ENCODE measurements at places on chromosomes 2 and 18.

- no peak for DNase-seq
These were observed 12.6 kb upstream of the L3MBTL4 start for GRCh38 chr18:6427286-6427685.

DNA sequence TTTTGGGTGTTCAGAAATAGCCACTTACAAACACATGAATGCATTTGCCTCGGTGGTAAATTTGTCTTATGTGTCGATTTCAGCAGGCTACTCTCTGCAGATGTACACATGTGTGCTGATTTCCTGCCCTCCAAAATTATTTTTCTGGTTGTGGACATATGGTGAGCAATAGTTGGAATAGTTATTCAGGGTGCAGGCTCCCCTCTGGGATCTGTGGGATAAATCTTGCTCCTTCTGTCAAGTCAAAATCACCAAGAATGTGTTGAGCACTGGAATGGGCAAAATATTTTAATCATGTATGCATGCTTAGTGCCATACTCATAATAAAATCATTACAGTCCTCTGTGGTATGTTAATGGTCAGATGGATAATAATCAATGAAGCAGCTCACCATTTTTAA lies 684.5 kb downstream of the BCL11A start:
- DNase-seq = no peak

DNA sequence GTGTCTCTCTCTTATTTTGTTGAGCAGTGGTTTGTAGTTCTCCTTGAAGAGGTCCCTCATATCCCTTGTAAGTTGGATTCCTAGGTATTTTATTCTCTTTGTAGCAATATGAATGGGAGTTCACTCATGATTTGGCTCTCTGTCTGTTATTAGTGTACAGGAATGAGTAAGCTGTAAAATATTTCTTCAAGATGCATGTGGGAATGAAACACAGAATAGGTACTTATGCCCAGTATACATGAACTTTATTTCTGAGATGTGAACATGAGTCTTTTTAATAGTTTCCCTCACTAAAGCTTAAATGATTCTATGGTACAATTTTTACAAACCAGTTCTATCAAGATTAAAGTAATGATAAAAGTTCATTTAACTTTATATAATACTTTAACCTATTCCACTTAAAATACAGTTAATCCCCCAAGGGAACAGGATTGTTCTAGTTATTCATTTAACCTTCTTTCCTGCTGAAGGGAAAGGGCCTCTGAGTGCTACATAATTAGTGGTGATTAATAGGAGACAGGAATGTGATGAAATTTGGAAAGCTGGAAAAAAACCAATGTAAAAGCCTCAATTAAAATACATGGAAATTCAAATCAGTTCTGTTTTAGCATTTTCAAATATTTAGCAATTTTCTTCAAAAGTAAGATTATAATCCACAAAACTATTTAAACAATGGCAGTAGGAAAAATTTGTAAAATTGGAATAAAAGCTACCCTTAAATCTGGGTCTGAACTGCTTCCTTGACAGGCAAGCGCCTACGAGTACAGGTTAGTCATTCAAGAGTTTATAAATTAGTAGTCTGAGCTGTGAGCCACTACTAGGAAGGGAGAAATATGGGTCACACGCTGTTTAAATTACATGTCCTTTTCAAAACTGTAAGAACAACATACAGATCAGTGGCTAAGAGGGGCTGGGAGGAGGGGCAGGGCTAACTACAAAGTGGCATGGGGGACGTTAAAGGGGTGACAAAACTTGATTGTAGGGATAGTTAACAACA lies 28.9 kb downstream of the SPIRE1 start:
- DNase-seq = no peak

DNA sequence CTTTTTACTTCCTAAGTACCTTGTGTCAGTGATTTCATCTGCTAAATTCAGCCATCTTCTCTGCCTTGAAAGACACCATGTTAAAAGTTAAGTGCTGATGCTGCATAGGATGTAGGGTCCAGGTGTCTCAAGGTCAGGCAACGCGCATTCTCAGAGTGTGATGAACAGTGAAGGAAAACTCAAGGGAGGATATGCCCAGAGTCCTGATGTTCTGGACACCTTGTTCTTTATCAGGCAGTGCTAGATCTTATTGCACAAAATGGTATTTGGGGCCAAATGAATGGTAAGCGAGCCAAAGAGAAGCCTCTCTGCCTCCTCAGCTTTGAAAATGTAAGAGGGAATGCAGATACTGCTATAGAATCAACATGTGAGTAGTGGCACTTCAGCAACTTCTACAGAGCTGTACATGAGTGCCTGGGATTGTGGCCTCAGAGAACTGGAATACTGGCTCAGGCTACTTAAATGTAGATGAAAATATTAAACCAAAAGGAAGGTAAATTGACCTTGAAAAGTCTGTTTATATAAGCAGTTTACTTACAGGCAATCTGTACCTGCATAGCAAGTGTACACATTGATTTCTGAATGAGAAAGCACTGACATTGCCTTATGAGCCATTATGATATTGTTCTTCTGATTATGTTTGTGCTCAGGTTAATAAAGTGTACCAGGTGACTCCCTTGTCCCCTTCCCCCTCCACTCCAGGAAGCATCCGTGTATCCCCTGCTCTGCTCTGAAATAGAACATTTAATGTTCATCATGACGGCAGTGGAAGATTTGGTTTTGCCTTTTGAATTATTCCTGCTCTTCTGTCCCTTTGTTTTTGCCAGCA lies 86.7 kb upstream of the RANBP2 start:
- no peak for DNase-seq

DNA sequence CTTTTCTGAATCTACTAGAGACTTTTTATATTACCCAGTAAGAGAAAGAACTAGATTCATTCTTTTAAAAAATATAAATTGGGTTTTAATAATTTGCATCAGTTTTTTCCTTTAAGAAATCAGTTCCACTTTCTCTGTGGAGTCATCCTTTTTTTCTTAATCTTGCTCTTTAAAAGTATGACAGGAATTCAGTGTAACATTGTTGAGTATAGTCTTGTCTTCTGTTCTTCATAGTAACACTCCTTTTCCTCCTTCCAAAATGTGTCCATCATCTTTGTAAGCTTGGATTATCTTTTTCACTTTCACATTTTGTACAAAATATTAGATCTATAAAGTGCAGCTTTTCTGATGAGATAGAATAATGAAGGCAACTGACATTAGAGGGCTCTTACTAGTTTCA lies 135.4 kb downstream of the HAUS1 start:
- no peak for DNase-seq

DNA sequence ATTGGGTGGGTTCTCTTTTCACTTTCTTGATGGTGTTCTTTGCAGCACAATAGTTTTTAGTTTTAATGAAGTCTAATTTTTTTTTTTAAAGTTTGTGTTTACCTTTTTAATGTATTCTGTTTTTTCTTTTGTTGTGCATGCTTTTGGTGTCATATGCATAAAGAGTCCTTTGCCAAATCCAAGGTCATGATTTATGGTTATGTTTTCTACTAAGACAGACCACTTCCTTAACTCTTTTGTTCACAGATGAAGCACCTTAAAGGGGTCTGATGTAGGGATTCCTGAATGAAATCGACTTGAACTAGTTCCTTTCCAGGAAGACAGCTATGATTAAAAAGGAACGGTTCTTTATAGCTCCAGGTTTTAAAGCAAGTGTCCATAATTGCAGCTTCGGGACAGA lies 23.1 kb downstream of the LPIN1 start:
- DNase-seq = no peak

DNA sequence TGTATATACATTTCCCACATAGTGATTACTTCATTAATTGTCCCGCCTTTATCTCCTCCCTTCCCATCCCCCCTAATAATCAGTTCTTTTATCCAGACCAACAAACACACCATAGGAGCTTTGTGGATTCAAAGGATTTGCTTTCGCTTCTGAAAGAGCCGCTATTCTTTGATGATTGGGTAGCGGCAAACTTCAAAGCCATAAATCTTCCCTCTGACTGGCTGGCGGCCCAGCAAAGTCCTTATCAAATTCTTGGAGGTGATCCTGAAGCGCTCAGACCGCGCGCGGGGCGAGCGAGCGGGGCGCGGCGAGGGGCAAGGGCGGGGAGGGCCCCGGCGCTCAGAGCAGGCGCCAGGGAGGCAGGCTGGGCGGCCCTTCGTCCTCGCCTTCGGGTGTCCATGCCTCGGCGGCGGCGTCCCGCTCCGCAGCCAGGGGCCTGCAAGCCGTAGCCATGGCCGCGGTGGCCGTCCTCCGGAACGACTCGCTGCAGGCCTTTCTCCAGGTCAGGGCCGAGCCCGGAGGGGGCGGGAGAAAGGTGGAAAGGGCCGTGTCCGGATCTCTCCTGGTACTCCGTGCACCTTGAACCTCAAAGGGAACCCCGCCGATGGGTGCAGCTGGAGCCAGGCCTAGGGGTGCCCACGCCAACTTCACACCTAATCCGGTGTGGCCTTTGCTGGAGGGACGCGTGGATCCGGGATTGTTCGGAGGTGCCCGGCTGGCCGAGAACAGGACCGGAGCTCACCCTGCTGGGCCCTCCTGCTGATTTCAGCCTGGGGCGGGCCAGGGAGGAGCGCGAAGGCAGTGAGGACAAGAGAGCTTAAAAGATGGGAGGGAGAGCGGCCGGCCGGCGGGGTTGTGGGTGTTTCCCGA lies at the start of gene SP5:
SP5 (plus strand) TSS at position 276 of the 870 bp plus-strand sequence; CDS start at position 452, 176 bp downstream.
- DNase-seq = peak; percentile 27

DNA sequence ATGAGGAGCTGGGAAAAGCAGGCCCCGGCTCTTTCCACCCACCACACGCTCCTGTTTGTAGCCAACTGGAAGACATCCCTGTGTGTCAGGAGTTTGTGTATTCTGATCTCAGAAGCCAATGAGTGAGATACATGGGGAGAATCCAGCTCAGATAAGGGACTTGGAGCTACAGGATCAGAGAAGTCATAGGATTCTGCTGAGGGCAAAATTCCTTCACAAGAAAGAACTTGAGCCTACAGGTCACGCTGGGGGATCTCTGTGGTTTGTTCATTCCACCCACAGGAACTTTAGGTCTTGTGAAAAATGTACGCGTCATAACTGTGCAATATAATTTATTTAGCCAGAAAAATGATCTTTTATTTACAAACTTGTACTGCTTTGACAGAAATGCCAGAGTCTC lies 80.1 kb upstream of the SMIM21 start:
- no peak for DNase-seq

DNA sequence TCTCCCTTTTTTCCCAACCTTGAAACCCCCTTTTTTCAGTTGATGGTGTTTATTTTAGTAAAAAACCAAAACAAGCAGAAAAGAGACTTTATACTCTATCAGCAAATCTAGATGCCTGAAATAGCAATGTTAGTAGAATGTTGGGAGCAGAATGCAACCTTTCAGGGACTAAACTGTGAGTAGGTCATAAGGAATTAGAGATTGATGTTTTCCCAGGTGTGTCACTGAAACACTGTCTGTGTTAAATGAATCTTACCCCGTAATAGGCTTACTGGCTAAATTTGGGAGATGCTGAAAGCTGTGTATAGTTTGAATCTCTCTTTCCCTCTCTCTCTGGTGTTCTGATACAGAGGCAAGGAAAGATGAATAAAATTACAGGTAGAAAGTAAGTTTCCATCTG lies 43.8 kb downstream of the AGFG1 start:
- DNase-seq = no peak

DNA sequence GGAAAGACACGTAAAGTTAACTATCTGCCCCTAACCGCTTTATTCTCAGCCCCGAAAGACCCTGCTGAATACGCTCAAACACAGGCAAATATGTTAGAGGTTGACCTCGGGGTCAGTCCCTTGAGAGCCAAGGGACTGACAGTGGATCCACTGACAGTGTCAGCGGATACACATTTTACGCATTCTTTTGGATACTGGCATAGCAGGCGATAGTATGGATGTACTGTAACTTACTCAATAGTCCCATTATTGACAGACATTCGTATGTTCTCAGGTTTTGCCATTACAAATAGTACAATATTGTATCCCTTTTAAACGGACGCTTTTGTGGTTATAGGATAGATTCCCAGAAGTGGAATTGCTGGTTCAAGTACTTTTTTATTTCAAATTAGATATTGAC lies 13.4 kb downstream of the ATP6V1B1 start:
- DNase-seq = no peak

DNA sequence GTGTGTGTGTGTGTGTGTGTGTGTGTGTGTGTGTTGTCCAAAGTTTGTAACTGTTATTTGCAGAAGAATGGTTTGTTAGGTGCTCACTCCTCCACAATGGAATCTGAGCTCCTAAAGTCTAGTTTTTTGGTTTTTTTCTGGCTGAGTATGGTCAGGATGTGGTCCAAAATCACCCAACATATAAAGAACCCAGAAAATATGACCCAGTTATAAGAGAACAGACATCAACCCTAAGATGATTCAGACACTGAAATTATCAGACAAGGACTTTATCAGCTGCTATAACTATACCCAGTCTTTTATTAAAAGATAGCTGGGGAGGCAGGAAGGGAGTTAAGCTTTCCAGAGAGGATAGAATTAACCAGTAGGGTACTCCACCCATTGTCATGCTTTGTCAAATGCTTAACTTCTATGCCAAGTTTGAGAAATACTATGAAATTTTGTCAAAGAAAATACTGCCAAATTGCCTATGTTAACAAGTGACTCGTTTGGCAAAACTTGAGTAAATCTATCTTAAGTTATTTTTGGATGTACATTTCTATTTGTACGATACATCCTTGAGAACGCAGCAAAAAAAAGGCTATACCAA lies 57.5 kb downstream of the TANK start:
- DNase-seq = no peak

DNA sequence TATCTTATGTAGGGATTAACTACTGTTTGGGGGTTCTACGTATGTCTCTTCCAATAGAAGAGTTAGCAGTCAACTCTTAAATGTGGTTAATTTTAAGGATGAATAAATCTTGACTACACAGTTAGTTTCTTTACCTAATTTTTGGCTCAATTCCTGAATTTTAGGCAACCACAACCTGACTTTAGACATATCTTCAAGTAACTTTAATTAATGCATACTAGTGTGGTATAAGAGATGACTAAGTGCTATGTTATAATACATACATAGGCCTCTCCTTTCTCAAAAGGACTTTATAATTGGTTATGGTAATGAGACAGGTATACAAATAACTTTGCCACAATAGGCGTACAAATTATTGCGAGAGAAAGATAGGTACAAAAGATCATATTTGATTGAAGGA lies 312.0 kb downstream of the IRS1 start:
- no peak for DNase-seq

DNA sequence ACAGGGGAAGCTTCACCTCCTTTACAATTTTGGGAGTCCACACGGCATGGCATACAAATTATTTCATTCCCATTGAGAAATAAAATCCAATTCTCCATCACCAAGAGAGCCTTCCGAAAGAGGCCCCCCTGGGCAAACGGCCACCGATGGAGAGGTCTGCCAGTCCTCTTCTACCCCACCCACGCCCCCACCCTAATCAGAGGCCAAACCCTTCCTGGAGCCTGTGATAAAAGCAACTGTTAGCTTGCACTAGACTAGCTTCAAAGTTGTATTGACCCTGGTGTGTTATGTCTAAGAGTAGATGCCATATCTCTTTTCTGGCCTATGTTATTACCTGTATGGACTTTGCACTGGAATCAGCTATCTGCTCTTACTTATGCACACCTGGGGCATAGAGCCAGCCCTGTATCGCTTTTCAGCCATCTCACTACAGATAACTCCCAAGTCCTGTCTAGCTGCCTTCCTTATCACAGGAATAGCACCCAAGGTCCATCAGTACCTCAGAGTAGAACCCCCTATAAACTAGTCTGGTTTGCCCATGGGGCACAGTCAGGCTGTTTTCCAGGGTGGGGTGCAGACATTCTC lies 58.3 kb downstream of the BCL11A start:
- no peak for DNase-seq

Data from CD4-positive, alpha-beta T cell treated with Interleukin-6 at 100 ng/mL for 8 hours (primary cell).